CD4-positive, alpha-beta memory T cell (primary cell): ENCODE measurements at places on chromosomes 2 and 18. TPM values are rescaled to one million over a fixed set of nuclear protein-coding genes. Genes with fewer than 3 reads are reported as not detected.

- H3K4me1 ChIP-seq: no peaks in the 10 kb centered on the region
- no peak overlapping the region for H3K4me3 ChIP-seq
- no peak overlapping the region for H3K27ac ChIP-seq
- no peak for DNase-seq
Measured at GRCh38 chr18:35460736-35461161, 37.0 kb downstream of the INO80C start.

DNA sequence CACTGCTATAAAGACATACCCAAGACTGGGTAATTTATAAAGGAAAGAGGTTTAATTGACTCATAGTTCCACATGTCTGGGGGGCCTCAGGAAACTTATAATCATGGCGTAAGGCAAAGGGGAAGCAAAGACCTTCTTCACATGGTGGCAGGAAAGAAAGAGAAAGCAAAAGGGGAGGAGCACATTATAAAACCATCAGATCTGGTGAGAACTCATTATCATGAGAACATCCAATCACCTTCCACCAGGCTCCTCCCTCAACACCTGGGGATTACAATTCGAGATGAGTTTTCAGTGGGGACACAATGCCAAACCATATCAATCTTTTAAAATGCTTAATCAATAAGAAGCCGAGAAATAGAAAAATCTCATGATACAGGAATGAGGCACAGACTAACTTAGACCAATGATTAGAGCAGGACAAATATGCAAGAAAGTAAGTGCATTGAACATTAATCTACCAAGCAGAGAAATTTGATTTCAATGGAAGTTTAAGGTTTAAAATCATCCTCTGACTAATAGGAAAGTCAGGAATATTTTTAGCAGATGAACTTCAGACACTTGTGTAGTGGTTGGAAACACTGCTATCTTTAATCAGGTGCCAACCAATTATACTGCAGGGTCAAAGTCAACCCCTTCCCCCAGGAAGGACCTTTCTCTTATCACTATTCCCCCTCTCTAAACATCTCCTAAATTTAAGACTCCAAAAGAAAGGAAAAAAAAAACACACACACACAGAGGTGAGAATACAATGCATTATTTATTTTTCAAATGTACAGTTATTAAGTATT, 259.2 kb downstream of the IRS1 start:
- no peak overlapping the region for H3K27ac ChIP-seq
- no peak for DNase-seq
- no peaks in the 10 kb centered on the region for H3K36me3 ChIP-seq
- H3K27me3 ChIP-seq: no peaks in the 10 kb centered on the region

DNA sequence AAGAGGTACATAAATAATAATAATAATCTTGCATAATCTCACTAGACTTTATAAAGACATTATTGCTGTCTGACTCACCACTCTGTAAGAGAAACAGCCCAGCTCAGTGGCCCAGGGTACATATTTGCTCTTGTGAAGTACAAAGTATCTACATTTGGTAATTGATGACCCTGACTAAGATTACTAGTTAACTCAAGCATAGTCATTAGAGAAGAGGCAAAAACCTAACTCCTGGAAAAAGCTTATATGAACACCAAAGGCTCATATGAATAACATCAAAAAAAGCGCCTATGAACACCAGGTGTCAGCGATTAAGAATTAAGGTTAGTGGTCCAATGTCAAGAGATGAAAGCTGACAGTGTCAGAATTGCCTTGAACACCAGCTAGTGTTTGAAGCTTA, 38.4 kb downstream of the RAD51AP2 start:
- no peak for DNase-seq
- no peaks in the 10 kb centered on the region for H3K36me3 ChIP-seq
- no peak overlapping the region for H3K4me3 ChIP-seq
- H3K27me3 ChIP-seq: no peaks in the 10 kb centered on the region
- H3K4me1 ChIP-seq: no peaks in the 10 kb centered on the region

DNA sequence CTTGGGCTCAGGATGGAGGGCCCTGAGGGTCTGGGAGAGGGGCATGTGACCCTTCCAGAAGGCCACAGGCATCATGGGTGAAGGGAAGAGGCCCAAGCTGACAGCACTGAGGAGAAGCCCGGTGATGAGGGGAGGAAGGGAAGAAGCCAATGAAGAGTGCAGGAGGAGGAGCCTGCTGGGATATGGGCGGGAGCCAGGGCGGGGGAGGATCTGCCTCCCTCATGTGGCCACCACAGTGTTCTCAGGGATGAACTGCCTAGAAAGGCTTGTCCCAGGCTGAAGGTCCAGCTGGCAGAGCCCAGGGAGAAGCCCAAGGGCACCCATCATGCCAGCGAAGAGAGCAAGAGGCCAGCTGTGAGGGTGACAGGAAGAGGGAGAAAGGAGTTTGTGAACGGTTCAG, 24.6 kb upstream of the PLB1 start:
- H3K27ac ChIP-seq: no peak overlapping the region
- DNase-seq: no peak
- H3K4me1 ChIP-seq: peaks cover 7% of the 10 kb centered on the region
- no peak overlapping the region for H3K4me3 ChIP-seq
- H3K36me3 ChIP-seq: no peaks in the 10 kb centered on the region

GRCh38 chr2:7358865-7359447, 441.7 kb downstream of the RNF144A start:
- H3K36me3 ChIP-seq: no peaks in the 10 kb centered on the region
- DNase-seq: no peak
- H3K27ac ChIP-seq: no peak overlapping the region

DNA sequence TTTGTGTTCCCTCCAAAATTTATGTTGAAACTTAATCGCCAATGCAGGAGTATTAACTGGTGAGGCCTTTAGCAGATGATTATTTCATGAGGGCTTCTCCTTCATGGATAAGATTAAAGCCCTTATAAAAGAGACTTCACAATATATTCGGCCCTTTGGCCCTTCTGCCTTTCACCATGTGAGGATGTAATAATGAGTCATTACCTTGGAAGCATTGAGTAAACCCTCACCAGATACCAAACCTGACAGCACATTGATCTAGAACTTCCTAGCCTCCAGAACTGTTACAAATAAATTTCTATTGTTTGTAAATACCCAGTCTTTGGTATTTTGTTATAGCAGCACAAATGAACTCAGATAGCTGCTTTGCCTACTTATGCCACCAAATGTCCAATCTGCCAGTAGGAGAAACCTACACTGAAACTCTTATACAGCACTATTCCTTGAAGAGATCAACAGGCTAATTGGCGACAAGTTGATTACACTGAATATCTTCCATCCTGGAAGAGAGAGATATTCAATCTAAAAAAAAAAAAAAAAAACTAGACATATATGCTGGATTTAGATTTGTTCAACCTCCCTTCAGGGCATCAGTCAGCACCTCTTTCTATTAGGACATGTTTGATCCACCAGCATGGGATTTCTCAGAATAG, 125.9 kb upstream of the COL5A2 start:
- no peak for DNase-seq
- no peaks in the 10 kb centered on the region for H3K27me3 ChIP-seq
- H3K4me1 ChIP-seq: peaks cover 51% of the 10 kb centered on the region
- H3K36me3 ChIP-seq: no peaks in the 10 kb centered on the region
- no peak overlapping the region for H3K4me3 ChIP-seq

DNA sequence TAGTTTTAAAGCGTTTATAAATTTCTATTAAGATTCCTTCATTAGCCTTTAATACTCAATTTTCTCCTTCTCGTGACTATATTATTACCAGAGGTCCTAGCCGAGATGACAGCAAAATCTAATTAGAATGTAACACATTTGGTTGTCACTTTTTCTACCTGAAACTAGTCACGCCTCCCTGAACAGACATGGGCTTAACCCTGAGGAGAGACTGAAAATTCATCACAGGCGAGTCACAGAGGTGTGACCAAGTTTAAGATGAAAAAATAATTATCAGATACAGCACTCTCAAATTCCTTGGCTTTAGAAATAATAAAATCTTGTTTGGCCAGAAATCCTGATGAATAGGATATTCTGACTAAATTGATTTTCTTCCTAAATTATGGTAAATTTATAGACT, 834.4 kb upstream of the SLC39A10 start:
- H3K27me3 ChIP-seq: no peaks in the 10 kb centered on the region
- H3K4me1 ChIP-seq: no peaks in the 10 kb centered on the region
- H3K4me3 ChIP-seq: no peak overlapping the region

GRCh38 chr2:144711630-144712549, 192.0 kb upstream of the ZEB2 start:
- no peak overlapping the region for H3K4me3 ChIP-seq
- DNase-seq: no peak
- no peaks in the 10 kb centered on the region for H3K4me1 ChIP-seq

DNA sequence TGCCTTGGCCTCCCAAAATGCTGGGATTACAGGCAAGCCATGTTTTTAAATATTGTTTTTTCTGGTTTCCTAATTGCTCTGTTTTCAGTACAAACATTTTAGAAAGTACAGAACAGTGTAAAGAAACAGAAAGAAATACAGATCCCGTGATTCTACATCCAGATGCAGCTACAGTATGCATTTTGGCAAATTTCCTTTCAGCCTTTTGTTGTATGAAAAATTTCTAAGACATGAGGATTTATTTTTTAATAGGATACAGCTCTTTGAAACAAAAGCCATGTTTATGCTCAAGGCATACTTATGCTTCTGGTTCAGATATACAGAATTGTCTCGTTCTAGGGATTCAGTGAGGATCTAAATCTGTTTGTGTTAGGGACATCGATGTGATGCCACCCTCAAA, 109.5 kb downstream of the MAP2 start:
- no peak overlapping the region for H3K4me3 ChIP-seq
- no peak overlapping the region for H3K27ac ChIP-seq
- DNase-seq: no peak

GRCh38 chr2:43462866-43463641, 132.8 kb downstream of the THADA start:
- no peak for DNase-seq
- no peak overlapping the region for H3K4me3 ChIP-seq
- no peaks in the 10 kb centered on the region for H3K4me1 ChIP-seq
- no peak overlapping the region for H3K27ac ChIP-seq

- H3K36me3 ChIP-seq: no peaks in the 10 kb centered on the region
- peaks cover 76% of the 10 kb centered on the region for H3K4me1 ChIP-seq
- H3K27ac ChIP-seq: peak overlapping the region; percentile 72
- H3K27me3 ChIP-seq: no peaks in the 10 kb centered on the region
Measured at GRCh38 chr2:37635504-37636380, 35.7 kb downstream of the CDC42EP3 start.

GRCh38 chr2:226831266-226831665, 4.6 kb upstream of the RHBDD1 start:
- no peak overlapping the region for H3K27ac ChIP-seq
- DNase-seq: no peak
- no peaks in the 10 kb centered on the region for H3K27me3 ChIP-seq

GRCh38 chr2:168559187-168559586, 103.1 kb downstream of the CERS6 start:
- DNase-seq: no peak
- H3K4me1 ChIP-seq: no peaks in the 10 kb centered on the region

DNA sequence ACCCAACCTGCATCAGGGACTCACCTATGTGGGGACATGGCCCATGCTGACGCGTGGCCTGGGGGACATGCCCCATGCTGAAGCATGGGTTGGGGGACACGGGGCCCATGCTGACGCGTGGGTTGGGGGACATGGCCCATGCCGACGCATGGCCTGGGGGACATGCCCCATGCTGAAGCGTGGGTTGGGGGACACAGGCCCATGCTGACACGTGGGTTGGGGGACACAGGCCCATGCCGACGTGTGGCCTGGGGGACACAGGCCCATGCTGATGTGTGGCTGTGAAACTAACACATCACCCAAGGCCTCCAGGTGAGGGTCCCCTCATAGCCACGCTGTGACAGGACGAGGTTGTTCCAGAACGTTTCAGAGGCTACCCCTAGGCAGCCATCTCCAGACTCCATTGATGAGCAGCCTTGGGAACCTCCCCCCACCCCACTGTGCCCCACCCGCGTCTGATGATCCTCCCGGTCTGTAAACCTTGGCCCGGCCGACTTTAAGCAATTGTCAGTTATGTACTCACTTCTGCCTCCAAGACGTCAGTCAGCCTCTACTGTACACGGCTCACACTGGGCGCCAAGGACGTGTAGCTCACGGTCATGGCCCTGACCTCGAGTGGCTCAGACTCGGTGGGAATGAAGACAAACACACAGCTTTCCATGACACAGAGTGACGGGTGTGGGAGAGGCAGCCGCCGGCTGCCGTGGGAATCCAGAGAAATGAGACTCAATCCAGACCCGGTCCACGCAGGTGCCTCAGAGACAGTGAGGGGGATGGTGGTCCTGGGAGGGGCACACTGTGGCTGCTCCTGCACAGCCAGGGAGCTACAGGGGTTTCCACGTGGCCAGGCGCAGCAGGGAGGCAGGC, 50.2 kb upstream of the SLC66A3 start:
- peaks cover 52% of the 10 kb centered on the region for H3K4me1 ChIP-seq
- no peak overlapping the region for H3K4me3 ChIP-seq
- H3K36me3 ChIP-seq: no peaks in the 10 kb centered on the region
- DNase-seq: no peak
- no peak overlapping the region for H3K27ac ChIP-seq

- DNase-seq: no peak
- H3K27me3 ChIP-seq: no peaks in the 10 kb centered on the region
- peaks cover 20% of the 10 kb centered on the region for H3K4me1 ChIP-seq
Measured at GRCh38 chr2:236568922-236569572, 578 bp upstream of the ACKR3 start.

DNA sequence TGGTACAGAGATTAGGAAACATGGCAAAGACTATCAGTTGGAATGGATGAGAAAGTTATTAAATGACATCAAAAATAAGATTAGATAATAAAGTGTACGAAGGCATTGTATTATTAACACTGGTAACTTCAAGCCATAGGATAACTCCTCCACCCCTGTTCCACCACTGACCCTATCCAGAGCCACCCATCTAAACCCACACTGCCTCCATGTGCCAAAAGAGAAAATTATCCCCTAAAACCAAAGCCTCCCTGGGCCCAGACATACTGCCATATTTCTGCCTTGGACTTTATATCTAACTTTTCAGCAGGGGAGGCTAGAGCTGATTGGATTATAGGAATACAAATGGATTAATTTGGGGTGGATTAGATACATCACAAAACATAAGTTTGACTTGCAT, 443.7 kb downstream of the BCL11A start:
- H3K27ac ChIP-seq: no peak overlapping the region
- no peaks in the 10 kb centered on the region for H3K27me3 ChIP-seq
- H3K4me3 ChIP-seq: no peak overlapping the region
- DNase-seq: no peak
- H3K36me3 ChIP-seq: no peaks in the 10 kb centered on the region
- H3K4me1 ChIP-seq: no peaks in the 10 kb centered on the region

GRCh38 chr2:231182513-231182899, 15.9 kb upstream of the ARMC9 start:
- no peaks in the 10 kb centered on the region for H3K27me3 ChIP-seq
- H3K27ac ChIP-seq: no peak overlapping the region
- no peak overlapping the region for H3K4me3 ChIP-seq
- no peaks in the 10 kb centered on the region for H3K36me3 ChIP-seq
- no peaks in the 10 kb centered on the region for H3K4me1 ChIP-seq

The REG3G gene
- not detected for total RNA-seq

The SLC14A1 gene
- 2.8 TPM for total RNA-seq

The TTL gene
- total RNA-seq: 23.3 TPM

The VSNL1 gene
- total RNA-seq: not detected

The IL1B gene
- total RNA-seq: 1.3 TPM

The KIF1A gene
- not detected for total RNA-seq

The TTN gene
- 8.6 TPM for total RNA-seq

The ANKRD30BL gene
- not detected for total RNA-seq

The HOXD8 gene
- total RNA-seq: not detected

The GCG gene
- total RNA-seq: not detected

The SCYGR4 gene
- not detected for total RNA-seq

The GCFC2 gene
- 25.9 TPM for total RNA-seq

The ABCB11 gene
- not detected for total RNA-seq

The WDSUB1 gene
- 6.1 TPM for total RNA-seq

The LHCGR gene
- total RNA-seq: not detected

The MRPL19 gene
- total RNA-seq: 29.4 TPM

The EFHD1 gene
- total RNA-seq: 1.4 TPM

The DHRS9 gene
- 0.44 TPM for total RNA-seq

The ABHD3 gene
- 63.0 TPM for total RNA-seq
